ENCODE measurements at places on chromosomes 2 and 18.

DNA sequence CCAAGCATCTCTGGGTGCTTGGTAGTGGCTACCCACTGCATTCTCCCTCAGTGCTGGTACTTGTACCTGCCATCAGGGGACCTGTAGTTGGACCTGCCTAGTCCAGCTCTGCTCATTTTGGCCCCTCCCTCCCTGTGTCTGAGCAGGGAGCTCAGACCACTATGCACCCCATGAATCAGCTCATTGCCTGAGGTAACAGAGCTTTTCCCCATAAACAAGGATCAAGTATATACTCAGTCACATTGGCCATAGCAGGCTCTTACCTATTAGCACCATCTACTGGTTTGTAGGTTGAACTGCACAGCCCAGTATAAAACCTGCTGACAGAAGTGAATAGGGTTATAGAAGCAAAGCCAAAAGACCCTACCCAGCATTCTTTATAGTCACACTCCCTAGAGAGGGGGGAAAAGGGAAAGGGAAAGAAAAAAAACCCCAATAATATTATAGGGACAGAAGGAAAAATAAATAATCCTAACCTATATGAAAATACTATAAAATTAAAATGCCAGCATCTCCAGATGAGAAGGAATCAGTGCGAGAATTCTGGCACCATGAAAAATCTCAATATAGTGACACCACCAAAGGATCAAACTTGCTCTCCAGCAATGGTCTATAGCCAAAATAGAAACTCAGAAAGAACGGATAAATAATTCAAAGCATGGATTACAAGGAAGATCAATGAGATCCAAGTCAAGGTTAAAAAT is 6.9 kb upstream of the FLACC1 start:
- DNase-seq, result peak; percentile 39

DNA sequence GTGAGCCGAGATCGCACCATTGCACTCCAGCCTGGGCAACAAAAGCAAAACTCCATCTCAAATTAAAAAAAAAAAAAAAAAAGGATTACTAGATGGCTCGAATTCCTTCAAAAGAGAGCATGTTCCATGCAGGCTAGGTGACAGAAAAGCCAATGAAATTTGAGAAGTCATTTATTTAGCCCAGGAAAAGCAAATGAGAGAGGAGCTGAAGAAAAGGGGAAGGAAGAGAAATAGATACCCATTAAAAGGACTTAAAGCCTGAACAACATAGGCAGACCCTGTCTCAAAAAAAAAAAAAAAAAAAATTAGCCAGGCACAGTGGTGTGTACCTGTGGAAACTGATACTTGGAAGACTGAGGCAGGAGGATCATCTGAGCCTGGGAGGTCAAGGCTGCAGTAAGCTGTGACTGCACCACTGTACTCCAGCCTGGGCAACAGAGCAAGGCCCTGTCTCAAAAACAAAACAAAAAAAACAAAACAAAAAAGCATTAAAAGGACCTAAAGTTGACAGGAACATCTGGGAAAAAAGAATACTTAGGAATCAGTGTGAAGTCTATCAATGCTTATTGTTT is 11.1 kb downstream of the SEPTIN10 start:
- DNase-seq, result no peak

- peak; percentile 55 for DNase-seq
Observed at GRCh38 chr2:231563378-231563961, 29.2 kb upstream of the TEX44 start.

DNA sequence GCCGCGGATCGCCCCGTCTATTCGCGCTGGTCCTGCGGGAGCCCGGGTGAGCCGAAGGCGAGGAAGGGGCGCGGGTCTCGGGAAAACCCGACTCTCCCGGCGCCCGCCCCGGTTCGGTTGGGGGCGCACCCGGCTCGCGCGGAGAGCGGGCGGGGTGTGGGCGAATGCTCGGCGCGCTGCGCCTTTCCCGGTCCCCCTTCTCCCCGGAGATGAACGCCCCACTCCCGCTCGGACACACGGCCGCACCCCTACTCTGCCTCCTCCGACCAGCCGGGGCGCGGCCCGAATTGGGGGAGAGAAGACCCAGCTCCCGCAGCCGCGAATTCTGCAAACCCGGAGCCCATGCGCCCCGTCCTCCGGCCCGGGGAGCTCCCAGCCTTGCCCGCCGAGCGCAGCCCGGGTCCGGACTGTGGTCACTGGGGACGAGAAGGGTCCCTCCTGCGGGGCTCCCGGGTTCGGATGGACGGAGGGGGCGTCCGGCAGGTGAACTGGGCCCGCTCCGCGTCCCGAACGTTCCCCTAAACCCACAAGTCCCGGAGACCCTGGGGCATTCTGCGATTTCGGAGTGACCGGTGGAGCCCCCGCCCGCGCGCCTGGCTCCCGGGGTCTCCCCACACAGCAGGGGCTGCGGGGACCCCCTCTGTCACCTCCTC is 734 bp downstream of the KCNG2 start:
- no peak for DNase-seq

GRCh38 chr2:207161247-207162123 is 4.3 kb downstream of the KLF7 start:
- DNase-seq, result no peak

DNA sequence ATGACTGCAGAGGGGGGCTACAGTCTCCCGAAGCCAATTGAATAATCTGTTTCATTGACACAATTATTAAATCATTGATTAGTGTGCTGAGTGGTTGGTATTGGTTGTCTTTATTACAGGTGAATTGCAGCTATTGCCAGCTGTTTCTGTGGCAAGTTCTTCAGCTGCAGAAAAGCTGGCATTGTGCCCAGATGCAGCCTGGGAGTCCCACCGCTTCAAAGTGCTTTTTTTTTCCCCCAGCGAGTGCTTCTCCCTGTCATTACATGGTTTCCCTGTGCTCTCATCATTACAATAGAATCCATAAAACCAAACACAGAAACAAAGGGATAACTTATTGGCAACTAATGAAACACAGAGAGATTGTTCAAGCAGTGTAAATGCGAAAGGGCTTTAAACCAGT is 164.7 kb downstream of the GRB14 start:
- DNase-seq, result no peak

- DNase-seq, result no peak
Observed at GRCh38 chr2:30464544-30465170, 17.6 kb downstream of the LCLAT1 start.

- no peak for DNase-seq
Observed at GRCh38 chr2:81940266-81940955, 1635.9 kb upstream of the LRRTM1 start.

DNA sequence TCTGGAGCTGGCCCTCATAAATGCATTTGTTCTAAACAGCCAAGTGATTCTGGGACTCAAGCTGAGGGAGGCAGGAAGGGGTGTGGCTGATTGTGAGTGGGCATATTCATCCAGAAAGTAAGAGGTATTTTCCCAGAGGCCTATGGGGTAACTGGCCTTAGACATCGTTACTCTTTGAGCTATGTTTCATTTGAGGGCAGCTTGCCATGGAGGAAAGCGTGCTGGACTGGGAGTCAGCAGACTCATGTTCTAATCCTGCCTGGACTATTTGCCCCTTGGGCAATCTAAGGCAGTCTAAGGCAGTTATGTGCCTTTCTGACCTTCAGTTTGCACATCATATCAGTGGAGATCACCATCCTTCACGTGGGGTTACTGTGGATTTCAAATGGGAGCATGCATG is 93.5 kb upstream of the SLC14A2 start:
- DNase-seq, result no peak

DNA sequence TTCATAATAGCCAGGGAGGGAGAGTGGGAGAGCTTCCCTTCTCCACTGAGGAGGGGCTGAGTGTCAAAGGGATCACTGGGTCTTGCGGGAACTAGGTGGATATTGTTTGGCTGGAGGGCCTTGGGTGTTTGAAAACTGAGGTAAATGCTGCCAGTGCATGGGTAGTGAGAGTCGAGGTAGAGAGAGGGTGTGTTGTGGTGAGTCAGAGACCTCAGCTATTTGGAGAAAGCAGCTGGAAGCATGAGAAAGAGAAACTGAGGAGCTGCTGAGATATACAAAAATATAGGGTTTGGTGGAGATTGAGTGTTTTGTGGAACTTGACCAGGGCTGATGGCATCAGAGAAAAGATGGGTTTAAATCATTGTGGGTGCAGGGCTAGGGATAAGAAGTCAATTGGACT is 127.0 kb upstream of the CCDC195 start:
- no peak for DNase-seq

- no peak for DNase-seq
Observed at GRCh38 chr18:32298171-32298667, 108.4 kb downstream of the MEP1B start.

GRCh38 chr2:24489465-24490180 is 1.4 kb upstream of the NCOA1 start:
- DNase-seq, result no peak

GRCh38 chr2:23478087-23478932 is 93.3 kb downstream of the KLHL29 start:
- no peak for DNase-seq

DNA sequence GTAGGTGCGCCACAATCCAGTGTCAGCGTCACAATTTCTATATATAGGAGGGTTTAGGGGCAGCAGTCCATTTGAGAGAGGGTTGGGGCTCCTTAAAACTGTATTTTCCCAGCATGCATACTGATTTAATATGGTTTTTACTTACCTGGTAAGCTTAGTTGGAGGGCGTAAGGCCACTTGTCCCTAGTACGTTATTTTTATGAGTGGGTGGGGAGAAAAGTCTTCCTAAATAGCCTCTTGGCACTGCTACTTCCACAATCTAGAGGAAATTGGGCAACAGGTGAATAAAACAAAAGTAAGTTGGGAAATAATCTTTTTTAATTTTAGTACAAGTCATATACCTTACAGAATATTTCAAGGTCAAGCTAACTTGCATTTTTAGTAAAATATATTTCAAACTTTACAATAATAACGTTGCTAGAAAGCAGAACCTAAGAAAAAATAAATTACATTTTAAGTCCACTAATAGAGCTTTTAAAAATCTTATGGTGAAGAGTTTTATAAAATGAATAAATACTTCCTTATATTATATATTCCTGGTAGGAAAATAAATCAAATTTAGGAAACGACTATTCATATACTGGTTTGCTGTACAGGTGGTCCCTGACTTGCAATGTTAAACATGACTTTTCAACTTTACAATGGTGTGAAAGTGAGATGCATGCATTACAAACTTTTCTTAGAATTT is 20.9 kb downstream of the DHRS9 start:
- no peak for DNase-seq

DNA sequence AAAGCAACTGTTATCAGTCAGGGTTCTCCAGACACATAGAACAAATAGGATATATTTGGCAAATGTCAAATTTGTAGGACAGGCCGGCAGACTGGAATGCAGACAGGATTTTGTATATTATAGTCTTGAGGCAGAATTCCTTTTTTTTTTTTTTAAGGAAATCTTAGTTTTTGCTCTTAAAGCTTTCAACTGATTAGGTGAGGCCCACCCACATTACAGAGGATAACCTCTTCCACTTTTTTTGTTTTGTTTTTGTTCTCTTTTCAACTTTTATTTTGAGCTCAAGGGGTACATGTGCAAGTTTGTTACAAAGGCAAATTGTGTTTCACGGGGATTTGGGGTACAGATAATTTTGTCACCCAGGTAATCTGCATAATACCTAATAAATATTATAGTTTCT is 350.2 kb upstream of the CHAC2 start:
- DNase-seq, result no peak

GRCh38 chr2:231663458-231664212 is 44.7 kb upstream of the PTMA start:
- DNase-seq, result no peak

- DNase-seq, result no peak
Observed at GRCh38 chr2:225468131-225468530, 68.6 kb downstream of the NYAP2 start.

DNA sequence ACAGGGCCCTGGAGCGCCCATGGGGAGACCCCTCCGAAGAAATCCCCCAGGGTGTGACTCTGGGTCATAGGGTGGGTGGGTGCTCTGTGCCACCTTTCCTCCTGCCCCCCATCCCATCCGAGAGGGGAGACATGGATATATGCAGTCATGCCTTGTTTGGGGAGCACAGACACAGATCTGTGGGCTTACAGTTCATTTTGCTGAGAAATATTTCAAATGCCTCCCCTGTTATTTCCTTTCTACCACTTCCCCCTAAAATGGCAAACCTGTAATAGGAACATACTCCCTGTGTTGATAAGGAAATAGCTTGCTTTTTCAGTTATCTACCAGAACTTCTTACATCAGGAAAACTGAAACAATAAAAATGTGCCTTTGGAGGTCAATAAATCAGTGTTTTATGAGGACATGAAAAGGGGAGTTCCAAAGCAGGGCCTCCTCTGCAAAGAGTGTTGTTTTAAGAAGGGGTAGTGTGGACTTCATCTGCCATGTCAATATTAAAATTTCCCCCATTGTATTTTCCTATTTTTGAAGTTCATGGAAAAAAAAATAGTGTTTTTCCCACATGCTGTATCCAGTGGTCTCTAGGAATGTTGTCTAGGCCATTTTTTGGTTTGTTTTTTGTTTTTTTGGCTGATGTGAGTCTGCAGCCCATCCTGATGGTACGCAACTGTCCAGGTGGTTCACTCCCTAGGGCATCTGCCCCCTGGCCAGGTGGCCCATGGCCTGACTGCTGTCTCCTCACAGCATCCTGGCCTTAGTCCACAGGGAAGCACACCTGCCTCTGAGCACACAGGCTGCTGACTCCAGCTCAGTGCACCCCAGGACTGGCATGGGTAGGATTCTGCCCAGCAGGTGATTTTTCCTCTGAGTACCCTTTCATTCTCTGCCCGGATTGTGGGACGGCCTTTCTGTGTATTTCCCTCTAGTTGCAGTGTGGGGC is 3.7 kb downstream of the TNFRSF11A start:
- DNase-seq, result no peak

- no peak for DNase-seq
Observed at GRCh38 chr2:234279637-234280036, 217.2 kb downstream of the ARL4C start.

DNA sequence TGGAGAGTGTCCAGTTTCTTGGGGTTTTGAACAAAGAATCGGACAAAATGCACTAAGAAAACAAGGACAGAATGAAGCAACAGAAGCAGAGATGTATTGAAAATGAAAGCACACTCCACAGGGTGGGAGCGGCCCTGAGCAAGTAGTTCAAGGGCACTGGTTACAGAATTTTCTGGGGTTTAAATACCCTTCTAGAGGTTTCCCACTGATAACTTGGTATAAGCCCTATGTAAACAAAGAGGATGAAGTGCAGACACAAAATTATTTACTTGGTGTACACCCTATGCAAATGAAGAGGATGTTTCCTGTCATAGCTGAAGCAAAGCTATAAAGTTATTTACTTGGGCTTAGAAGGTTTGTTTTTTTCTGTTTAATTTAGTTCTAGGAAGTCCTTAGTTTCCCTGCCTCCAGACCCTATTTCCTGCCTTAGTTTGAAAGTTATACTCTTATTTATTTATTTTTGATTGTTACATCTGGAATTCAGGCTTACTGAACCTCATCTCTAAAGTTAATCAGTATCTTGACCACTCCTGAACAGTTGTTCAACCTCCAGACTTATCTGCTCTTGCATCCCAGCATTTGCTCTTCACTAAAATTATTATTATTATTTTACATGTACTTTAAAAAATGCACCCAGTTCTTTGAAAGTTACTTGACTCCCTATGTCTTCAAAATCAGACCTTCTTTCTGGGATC is 193.5 kb downstream of the SPP2 start:
- DNase-seq, result no peak

- peak; percentile 33 for DNase-seq
Observed at GRCh38 chr2:10497797-10498251, 49.7 kb upstream of the ODC1 start.

- DNase-seq, result no peak
Observed at GRCh38 chr18:44938720-44939665, 258.3 kb downstream of the SETBP1 start.

- no peak for DNase-seq
Observed at GRCh38 chr2:39661826-39662225, 3.9 kb upstream of the TMEM178A start.

All from stimulated activated naive CD8-positive, alpha-beta T cell treated with anti-CD3 and anti-CD28 coated beads, Interleukin-15, amount 100 ng/mL, for 72 hours (primary cell).